ENCODE measurements at places on chromosomes 7 and 10.

DNA sequence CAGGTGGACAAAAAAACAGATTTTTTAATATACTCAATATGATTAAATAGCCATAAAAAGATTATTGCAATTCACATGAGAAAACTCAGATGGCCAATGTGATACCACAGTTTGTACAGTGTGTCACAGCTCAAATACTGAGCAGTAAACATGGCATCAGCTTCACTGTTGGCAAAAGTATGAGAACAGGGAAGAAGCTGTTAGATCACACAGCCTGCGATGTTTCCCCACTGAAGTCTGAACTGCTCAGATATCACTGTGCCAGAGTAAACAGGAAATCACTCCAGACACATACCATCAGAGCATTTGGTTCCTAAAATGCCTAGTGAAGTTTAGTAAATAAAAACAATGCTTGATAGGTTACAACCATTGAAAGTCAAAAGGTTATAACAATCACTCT lies 347.8 kb downstream of the ETV1 start:
- DNase-seq, result no peak

DNA sequence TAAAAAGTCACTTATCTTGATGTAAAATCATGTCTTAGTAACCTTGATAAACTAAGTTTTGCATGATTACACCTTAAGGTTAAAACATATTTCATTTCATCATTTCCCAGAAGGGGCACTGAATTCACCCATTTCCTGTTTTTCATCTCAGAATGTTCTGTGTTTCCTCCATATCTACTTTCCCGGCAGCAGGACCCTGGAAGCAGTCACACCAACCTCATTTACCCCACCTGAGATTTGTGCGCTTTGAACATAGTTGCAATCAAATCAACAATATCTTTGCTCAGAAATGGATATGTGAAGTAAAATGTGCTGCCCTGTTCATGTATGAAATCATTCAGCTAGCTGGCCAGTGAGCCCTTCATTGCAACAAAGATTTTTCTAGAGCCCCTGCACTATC lies 46.8 kb downstream of the IKZF1 start:
- no peak for DNase-seq

DNA sequence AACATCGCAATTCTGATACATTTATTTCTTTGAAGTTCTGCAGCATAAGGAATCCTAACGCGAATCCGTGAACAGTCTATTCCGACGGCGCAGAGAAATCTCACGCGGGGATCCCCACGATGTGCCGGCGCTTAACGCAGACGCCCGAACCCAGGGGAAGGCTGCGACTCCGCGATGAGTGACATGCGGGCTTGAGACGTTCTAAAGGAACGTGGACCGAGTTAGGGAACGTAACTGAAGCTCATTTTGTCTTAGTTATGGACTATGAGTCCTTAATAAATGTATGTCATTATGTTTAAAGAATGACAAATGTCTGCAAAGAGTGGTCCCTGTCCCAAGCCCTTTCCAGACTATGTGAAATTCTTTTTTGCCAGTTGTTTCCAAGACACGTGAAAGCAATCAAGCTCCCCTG lies 995 bp upstream of the PARD3 start:
- DNase-seq, result no peak

- no peak for DNase-seq
Measured at GRCh38 chr10:51910189-51910588, 210.8 kb upstream of the CSTF2T start.

GRCh38 chr10:58152673-58153263 lies 114.9 kb downstream of the IPMK start:
- no peak for DNase-seq

GRCh38 chr10:11725912-11726311 lies 16.3 kb upstream of the ECHDC3 start:
- DNase-seq, result no peak

DNA sequence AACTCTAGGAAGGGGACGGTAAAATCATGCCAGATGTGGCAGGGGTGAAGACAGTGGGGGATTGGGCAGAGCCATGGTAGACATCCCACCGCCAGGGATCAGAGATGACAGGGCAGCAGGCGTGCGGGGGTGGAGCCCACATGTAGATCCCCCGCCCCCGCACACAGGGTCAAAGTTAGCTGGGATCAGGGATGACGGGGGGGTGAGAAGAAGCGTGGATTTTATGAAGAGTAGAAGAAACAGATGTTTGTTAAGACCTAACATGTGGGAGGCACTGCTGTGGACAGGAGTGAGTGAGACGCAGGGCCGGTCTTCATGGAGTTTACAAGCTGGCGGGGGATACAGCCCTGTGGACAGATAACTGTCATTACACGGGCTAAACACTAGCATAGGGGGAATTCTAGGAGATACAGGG lies 154.0 kb upstream of the KLF14 start:
- no peak for DNase-seq

DNA sequence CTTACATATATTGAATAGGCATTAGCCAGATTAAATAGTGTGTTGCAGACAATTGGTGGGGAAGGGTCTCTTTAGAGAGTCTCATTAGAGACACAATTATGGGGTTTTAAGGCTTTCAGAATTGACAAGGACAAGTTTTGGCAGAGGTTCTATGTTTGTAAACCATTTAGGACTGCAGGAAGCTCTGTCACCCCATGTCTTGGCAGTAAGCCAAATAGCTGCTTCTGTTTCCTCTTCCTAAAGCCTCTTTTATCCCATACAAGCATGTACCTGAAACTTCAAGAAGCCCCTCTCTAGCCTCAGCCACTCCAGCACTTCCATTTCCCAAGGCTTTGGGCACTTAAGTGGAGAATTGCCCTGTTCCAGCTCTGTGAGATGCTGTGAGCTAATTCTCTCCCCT lies 21.8 kb upstream of the LRRC4 start:
- no peak for DNase-seq

DNA sequence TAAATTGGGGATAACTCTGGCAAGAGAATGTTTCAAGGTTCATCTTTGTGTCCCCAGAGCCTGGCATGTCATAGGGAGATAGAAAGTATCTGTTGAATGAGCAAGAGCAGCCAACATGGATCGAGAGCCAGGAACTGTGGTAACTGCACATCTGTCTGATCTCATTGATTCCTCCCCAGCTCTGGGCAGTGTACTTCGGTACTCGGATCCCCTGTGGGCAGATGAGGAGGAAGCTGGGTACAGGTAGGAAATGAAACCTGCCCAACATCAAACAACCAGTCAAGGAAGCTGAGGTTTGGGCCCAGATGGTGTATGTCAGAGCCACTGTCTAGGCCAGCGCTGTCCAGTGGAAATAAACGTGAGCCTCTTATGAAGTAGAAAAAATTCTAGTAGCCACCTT lies 76.4 kb downstream of the GRK5 start:
- DNase-seq, result no peak

DNA sequence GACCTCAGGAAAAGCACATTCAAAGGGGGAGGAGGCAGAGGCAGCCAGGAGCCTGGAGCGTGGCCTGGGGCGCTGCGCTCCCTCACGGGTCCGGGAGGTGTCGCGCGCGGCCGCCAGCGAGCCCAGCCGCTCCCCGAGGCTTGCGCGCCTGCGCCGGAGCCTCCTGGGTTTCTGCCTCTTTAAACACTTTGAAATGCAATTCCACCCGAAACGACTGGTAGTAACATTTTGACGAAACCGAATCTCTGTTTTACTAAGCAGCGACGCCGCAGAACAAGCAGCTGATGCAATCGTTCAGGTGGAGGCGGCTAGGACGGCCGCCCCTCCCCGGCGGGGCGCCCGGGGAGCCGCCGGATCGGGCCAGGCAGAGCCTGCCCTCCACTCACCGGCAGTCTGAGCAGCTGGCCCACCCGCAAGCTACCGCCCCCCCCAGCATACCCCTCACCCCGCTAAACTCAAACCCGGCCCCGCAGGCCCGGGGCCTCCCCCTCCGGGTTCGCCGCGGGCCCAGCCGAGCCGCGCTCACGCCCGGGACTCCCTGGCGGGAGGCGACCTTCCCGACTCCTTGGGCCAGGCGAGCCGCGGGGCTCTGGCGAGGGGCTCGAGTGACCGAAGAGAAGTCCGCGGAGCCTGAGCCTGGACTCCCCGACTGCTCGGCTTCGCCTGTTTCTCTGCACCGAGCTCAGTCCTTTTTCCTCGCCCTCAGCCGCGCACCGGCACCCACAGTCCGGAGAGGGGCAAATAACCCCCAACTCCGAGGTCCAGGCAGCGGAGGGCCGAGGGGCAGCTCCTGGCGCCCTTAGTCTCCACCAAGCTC lies 3.2 kb downstream of the MKX start:
- peak; percentile 56 for DNase-seq

DNA sequence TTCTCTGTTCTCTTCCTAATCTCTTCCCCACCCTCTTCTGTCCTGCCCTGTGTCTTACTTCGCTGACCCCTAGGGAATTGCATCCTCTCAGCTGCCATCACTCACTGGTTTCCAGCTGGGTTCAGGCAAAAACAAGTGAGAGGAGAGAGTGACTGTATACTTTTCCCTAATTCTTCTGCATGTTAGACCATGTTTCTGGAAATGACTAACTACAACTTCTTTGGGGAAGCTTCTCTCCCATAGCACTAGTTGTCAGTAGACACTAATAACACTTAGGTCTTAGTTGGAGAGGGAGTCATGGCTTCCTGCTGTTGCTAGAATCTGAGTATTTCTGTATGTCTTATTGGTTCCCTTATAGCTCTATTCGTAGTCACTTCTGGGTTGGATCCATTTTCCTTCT lies 299.0 kb upstream of the FZD1 start:
- DNase-seq, result no peak

DNA sequence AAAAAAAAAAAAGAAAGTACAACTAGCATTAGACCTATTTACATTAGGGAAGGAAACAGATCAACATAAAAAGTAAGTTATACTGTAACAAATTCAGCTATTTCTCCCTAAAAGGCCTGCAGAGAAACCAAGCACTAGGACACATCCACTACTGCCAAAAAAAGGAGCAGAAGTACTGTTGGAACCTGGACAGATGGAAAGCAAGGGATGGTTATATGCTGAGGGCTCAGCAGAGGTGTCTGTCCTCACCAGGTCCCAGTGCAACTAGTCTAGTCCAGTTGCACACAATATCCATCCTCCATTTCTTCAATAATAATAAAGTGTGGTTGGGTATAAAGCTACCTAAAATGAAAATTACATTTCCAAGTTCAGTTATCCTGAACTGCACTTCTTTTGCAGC lies 103.2 kb upstream of the IFRD1 start:
- DNase-seq, result no peak

DNA sequence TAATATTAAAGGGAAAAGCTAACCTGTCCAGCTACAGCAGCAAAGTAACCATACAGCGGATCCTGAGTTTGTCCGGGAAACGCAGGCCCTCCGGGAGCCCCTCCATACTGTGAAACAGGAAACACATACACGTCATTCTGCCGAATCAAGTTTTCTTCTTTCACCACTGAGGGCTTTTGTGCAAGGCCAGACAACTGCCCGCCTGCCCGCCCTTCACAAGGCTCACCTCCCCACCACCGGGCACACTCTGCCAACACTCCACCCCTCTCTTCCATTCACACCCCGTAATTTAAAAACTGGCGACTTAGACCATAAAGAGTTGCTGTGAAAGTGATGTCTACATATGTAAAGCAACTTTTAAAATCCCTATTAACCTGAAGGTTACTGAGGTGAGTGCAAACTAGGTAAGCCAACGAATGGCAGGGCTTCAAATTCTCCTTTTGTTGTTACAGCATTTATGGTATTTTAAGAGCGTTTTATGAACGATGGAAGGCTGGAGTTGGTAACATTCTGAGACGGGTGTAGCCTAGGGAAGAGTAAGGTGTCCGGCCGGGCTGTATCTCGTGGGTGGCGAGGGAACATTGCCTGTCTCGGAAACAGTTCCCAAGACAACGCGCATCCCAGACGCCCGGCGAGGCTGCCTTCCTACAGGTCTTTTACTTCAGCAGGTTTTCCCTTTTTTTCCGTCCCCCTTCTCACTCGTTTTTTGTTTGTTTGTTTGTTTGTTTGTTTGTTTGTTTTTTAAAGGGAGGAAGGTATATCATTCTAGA lies 817 bp downstream of the SRI start:
- no peak for DNase-seq

GRCh38 chr10:132470410-132471124 lies 67.0 kb upstream of the INPP5A start:
- DNase-seq, result no peak

- DNase-seq, result no peak
Measured at GRCh38 chr7:146235195-146235594, 118.6 kb downstream of the CNTNAP2 start.

- no peak for DNase-seq
Measured at GRCh38 chr7:35817930-35818329, 17.1 kb downstream of the SEPTIN7 start.

GRCh38 chr7:41738806-41739205 lies 35.9 kb upstream of the INHBA start:
- no peak for DNase-seq

DNA sequence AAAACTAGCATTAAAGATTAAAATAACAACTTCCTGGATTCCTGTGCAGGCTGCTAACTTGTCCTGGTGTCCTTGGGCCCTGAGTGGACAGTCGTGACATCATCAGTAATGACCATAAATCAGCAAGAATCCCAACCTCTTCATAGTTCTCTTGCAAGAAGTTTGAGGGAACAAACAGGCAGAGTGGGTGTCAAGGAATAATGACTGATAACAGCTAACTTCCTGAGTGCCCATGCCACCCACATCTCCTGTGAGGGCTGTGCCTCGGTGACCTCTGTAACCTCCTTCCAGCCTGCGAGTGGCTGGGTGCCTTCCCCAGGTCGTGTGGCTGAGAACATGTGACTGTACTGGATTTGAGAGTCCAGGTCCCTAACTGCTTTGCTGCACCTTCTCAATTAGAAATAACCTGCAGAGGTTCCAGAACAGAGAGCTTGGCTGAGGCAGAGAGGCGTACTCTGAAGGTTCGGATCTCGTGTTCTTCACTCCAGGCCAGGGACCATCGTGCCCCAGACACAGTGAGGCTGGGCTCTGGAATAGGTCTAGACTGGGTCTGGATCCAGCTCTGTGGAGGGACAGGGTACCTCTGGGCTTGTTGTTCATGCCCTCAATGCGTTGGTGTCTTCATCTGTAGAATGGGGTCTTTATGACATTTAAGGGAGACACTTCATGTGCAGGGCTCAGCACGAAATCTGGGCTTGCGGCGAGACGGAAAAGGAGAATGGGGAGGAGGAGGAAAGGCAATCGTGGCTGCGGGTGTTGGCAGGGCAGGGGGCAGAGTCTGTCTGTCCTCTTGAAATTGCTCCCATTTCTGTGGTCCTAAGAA lies 313.1 kb upstream of the ZNF32 start:
- DNase-seq, result no peak

- no peak for DNase-seq
Measured at GRCh38 chr10:97811958-97812357, 37.7 kb upstream of the GOLGA7B start.

GRCh38 chr10:118768041-118768919 lies 13.5 kb upstream of the CACUL1 start:
- DNase-seq, result no peak

- DNase-seq, result no peak
Measured at GRCh38 chr7:152486968-152487367, 51.2 kb upstream of the KMT2C start.

DNA sequence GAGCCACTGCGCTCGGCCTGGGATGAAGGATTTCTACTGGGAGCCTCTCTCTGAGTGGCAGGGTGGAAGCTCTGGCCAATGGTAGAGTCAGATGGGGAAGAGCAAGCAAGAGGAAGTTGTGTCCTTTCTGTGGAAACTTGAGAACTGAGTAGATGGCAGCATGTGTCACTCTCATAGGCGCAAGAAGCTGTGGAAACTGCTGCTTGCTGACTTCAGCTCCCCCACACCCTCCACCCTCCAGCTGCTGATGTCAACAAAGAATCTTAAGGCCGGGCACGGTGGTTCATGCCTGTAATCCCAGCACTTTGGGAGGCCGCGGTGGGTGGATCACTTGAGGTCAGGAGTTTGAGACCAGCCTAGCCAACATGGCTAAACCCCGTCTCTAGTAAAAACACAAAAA lies 39.8 kb upstream of the SRGN start:
- no peak for DNase-seq

- no peak for DNase-seq
Measured at GRCh38 chr10:12566161-12567115, 217.1 kb downstream of the CAMK1D start.
